ENCODE measurements at places on chromosomes 16 and 17.
A peak's percentile ranks its signal among the peaks of the same experiment; 100 is the strongest.

- no peak for DNase-seq
Observed at GRCh38 chr16:84482001-84482891, 22.2 kb downstream of the MEAK7 start.

GRCh38 chr16:12527071-12527470 lies 276.6 kb downstream of the CPPED1 start:
- DNase-seq, result no peak

GRCh38 chr16:57610611-57611010 lies 17.8 kb upstream of the ADGRG1 start:
- no peak for DNase-seq

- DNase-seq, result peak; percentile 41
Observed at GRCh38 chr17:78745407-78746088, 36.5 kb downstream of the CYTH1 start.

- no peak for DNase-seq
Observed at GRCh38 chr16:56647641-56648431, 3.9 kb upstream of the MT1B start.

- no peak for DNase-seq
Observed at GRCh38 chr16:49944221-49944620, 80.8 kb upstream of the CNEP1R1 start.

Measured in activated CD4-positive, alpha-beta T cell treated with anti-CD3 and anti-CD28 coated beads, Interleukin-2, amount 50 U/mL, for 4 hours (primary cell).